Gastroesophageal sphincter (tissue), 4 donors: ENCODE measurements at places on chromosomes 11 and 22. TPM values are rescaled to one million over a fixed set of nuclear protein-coding genes. Genes with fewer than 3 reads are reported as not detected.

Gene HTATIP2
- total RNA-seq = 51.7 TPM

Gene KDM4E
- not detected for total RNA-seq

Gene ARHGAP32
- 18.8 TPM for total RNA-seq

Gene MAP6
- 27.2 TPM for total RNA-seq

Gene HPS5
- 20.1 TPM for total RNA-seq

Gene MMP3
- 0.82 TPM for total RNA-seq

Gene KCNE3
- total RNA-seq = 4.2 TPM

Gene GGT5
- total RNA-seq = 38.9 TPM

DNA sequence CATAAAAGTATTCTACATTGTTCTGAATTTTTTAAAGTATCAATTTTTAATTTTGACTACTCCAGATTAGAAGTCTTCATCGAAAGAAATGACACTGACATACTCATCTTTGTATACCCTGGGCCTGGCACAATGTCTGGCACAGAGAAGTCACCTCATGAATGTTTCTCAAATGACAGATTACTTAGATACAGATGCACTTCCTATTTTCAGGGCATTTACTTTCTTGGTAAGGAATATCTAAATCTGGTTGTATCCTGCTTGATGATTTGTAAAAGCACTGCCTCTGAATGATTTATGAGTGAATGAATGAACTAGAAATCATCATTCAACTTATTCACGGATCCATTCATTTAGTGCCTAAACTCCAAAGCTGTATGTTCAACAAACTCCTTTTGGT lies 1784.7 kb downstream of the LRRC4C start:
- no peak for ATAC-seq

DNA sequence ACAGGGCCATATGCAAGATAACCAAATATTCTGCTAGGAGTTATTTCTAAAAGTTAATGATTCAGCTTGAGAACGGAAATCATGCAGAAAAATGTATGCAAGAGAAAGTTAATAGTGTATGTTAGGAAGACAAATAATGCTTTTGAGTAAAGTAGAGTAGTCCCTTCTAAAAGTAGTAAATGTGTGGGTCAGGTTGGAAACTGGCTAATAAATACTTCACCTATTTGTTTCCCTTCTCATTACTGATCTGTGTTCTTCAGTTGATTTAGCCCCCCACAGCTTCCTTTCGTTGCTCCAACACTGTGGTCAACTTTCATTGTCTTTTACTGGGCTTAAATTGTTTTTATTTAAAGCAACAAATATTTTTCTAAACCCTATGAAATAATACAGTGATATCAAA lies 444.2 kb downstream of the CNTN5 start:
- no peak for ATAC-seq

DNA sequence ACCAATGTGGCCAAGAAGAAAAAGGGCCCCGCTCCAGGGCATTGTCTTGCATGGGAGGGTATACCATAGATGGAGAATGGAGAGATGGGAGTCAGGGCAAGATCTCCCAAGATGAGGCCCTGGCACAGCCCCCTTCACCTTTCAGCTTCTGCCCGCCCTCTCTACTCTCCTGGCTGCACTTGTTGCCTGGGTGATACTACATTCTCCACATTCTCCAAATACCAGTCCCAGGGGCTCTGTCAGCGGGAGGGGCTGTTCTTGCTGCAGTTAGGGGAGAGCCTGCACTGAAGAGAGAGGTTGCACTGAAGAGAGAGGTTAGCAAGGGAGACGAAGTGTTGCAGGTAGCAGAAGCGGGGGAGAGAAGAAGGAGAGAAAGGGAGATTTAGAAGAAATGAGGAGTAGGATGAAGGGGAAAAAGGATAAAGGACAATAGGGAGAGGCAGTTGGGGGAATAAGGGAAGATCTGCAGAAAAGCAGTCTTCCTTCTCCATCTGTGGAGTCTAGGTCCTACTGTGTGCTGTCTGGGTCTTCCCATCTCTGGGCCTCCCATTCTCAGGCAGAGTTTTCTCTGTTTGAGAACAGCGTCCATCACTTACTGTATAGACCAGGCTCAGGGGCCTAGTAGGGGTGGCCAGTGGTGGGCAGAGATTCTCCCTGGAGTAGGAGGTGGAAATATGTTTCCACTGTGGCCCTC lies 8.0 kb downstream of the PHLDB1 start:
- ATAC-seq = no peak

GRCh38 chr22:42074846-42075676 lies 1.0 kb downstream of the PHETA2 start:
- ATAC-seq = no peak

DNA sequence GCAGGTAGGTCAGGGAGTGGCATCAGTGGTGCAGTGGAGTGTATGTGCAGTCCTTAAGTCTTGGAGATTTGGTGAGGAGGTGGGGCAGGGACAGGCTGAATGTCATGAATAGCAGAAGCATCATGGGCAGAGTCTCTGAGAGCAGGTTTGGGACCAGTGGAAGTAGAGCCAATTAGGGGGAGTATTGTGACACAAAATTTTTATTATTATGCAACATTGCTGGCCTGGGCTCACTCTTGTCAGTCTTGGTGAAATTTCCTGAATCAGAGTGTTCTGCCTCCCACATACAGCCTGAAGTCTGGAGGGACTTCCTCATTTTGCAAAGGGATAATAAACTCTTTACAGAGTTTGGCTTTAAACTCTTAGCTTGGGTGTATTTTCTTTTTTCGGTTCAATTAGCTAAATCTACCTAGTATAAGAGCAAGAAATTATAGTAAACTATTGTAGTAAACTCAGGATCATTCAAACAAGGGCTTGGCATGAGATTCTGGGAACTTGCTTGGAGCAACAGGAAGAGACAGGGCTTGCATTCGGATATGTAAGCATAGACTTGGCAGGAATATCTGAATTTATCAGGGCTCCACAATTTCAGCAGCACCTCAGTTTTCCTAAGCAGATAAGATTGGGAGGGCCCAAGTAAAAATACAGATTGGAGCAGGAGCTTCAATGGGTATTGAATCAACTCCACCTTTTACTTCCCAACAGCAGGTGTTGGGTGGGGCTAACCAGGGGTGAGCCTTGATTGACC lies 67.7 kb downstream of the FDX1 start:
- peak; percentile 86 for ATAC-seq

DNA sequence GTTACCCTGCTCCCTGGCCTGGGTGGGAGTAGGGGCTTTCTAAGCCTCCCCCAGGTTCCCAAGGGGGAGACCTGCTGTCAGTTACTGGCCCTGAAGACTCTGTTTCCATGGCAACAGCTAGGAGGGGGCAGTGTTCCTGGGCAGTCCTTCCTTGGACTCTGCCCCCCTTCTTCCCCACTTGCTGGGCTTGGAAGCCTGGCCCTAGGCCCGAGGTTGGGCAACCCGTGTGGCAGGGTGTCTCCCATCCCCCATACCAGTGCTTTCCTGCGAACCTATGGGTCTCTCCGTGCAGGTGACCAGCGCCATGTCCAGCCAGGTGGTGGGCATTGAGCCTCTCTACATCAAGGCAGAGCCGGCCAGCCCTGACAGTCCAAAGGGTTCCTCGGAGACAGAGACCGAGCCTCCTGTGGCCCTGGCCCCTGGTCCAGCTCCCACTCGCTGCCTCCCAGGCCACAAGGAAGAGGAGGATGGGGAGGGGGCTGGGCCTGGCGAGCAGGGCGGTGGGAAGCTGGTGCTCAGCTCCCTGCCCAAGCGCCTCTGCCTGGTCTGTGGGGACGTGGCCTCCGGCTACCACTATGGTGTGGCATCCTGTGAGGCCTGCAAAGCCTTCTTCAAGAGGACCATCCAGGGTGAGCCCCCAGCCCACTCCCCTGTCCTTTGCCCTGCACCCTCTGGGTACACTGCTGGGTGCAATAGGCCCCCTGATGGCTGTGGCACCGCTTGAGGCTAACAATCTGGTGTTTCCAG lies 1.7 kb downstream of the ESRRA start:
- no peak for ATAC-seq

GRCh38 chr11:85759915-85760314 lies 51.0 kb downstream of the SYTL2 start:
- no peak for ATAC-seq

GRCh38 chr22:46587061-46587460 lies 33.1 kb upstream of the GRAMD4 start:
- no peak for ATAC-seq

DNA sequence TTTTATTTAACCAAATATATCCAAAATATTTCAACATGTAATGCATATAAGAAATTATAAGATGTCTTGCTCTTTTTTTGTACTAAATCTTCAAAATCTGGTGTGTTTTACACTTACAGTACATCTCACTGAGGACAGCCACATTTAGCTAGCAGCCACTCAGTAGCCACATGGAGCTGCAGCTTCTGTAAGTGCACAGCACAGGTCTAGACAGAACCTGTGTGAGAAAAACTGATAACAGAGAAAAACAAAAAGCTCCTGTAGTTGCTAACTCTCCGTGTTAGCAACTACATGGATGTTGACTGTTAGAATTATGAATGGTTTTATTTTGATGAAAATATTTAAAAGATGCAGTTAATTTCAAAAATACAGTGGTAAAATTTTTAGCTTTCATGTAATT lies 22.2 kb downstream of the ASRGL1 start:
- no peak for ATAC-seq

DNA sequence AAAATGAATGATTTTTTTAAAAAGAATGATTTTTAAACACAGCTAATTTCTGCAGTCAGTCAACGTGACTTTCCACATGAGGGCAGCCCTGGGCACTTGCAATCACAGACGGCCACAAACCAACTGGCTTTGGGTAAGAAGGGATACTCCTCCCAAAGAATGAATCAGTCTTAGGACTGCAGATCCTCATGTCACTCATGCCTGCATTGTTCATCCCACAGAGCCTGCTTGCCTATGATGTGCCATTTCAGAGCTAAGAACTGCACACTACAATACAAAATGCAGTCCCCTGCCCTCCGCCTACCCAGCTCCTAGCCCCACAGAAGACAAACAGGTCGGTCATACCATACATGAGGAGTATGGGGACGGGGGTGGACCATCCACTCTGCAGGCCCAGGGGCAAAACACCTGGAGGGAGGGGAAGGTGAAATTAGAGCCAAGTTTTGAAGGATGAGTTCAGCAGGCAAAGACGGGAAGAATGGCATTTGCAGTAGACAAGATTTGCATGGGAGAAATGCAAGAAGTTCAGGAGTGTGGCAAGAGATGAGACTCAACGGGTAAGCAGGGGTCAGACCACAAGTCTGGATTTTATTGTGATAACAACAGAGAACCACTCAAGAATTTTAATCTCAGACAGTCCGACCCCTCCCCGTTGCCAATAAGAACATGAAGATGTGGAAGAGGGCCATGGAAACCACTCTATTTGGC lies 24.7 kb downstream of the PACSIN2 start:
- ATAC-seq = no peak

DNA sequence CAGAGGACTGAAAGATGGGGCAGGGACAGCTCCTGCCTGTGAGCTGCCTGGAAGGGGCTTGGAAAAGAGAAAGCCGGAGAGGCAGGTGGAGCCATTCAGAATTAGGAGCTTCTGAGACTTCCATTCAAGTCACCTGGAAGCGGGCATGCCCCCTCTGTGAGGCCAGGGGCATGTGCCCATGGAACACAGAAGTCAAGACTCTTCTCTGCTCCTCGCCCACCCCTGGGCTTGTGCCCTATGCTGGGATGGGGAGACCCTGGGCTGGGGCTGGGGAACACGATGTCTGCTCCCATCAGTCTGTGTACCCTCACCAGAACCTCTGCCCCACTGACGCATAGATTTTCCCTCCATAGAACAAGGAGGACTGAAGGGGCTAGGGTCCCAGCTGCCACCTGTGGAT lies 372.0 kb downstream of the SHANK2 start:
- no peak for ATAC-seq

DNA sequence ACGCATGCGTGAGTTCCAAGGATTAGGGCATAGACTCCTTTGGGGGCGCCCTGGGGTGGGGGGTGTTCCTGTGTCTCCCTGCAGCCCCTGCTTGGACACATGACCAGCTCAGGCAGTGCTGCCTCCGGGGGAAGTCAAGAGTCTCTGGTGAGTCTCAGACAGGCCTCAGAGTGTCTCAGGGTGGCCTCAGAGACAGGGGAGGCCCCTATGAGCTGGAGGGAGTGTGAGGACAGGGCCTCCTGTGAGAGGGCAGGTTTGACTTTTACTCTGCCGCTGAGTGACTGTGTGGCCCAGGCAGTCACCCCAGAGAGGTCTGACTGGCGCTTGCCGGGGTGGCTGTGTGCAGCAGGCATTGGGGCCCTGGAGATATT lies 41.2 kb upstream of the KCNQ1OT1 start:
- ATAC-seq = no peak
